ENCODE measurements at places on chromosomes 4 and X. TPM values are rescaled to one million over a fixed set of nuclear protein-coding genes. Genes with fewer than 3 reads are reported as not detected.

CTAG1A gene
- not detected for total RNA-seq

IRF2 gene
- 30.7 TPM for total RNA-seq

L1CAM gene
- total RNA-seq: 0.74 TPM

CXCL1 gene
- 49.4 TPM for total RNA-seq

RRAGB gene
- total RNA-seq: 14.4 TPM

SORCS2 gene
- 2.7 TPM for total RNA-seq

IL2 gene
- total RNA-seq: not detected

ELOVL6 gene
- total RNA-seq: 17.4 TPM

JCHAIN gene
- 131 TPM for total RNA-seq

SERPINA7 gene
- not detected for total RNA-seq

PIGA gene
- 21.6 TPM for total RNA-seq

CFI gene
- 150 TPM for total RNA-seq
